Mucosa of descending colon (tissue), 3 donors: ENCODE measurements at places on chromosomes 16 and 17.

DNA sequence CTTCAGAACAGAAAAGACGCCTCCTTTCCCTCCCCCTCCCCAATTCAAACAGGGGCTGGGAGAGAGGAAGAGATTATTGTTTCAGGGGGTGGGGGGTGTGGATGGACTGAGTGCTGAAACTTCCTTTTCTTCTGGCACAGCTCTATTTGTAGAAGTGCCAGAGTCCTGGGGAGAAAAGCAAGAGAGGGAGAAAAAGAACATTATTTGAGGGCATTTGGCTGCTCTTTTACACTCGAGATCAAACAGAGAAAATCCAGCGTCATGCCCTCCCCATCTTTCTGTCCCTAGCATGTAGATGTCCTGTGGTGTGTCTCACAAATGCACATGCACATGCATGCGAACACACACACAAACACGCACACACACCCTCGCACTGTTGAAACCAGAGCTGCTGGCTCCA is 13.0 kb downstream of the ARL4D start:
- no peak for DNase-seq

GRCh38 chr16:85202051-85202601 is 89.9 kb upstream of the CIBAR2 start:
- DNase-seq = no peak

DNA sequence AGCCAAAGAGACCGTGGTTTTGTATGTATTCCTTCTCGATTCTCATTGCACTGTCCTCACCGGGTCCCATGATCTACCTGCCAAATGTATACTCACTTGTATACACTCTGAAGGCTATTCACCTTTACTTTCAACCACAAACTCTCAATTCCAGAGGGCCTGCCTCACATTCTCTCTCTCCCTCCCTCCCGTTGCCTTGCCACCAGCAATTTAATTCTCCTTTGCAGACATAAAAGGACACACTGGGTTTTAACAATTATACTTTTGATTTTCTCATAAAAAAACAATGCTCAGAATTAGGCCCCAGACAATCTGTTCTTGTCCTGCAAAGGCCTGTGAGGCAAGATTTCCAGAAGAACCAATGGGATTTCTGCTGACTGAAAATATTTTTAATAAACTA is 265.1 kb upstream of the PSMD7 start:
- no peak for DNase-seq

- DNase-seq = no peak
These were observed 159.8 kb downstream of the RPTOR start for GRCh38 chr17:80704381-80704819.

- no peak for DNase-seq
These were observed 32.8 kb downstream of the UBN1 start for GRCh38 chr16:4880006-4880580.

DNA sequence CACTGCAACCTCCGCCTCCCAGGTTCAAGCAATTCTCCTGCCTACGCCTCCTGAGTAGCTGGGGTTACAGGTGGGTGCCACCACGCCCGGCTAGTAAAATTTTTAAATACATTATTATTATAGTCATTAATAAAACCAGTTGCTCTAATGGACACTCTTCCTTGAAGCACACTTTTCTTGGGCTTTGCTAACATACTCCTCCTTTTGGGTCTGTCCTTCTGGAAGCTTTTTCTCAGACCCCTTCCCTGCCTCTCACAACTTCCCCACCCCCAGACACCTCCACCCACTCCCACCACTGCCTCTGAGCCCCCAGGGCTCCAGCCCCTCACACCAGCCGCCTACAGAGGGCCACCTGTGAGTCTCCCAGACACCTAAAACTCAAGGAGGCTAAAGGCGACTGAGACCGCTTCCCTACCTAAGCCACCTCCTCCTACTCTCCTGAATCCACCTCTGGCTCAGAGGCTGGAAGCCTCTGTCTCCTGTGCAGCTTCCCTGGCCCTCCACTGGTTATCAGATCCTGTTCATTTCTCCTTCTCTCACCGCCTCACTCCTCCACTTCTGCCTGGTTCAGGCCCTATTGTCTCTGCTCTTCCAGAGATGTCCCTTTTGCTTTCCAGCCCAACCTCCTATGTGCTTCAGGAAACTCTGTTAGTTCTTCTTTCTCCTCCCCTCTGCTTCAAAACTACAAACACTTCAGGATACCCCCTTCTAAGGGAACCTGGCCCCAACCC is 2.1 kb upstream of the CUEDC1 start:
- no peak for DNase-seq
